Bronchial epithelial cell (primary cell): ENCODE measurements at places on chromosomes 1 and 21.

GRCh38 chr1:202058001-202058908 is 47.9 kb downstream of the ELF3 start:
- peak; percentile 75 for DNase-seq

- peak; percentile 3 for DNase-seq
These were observed 39.5 kb downstream of the TRPM2 start for GRCh38 chr21:44392916-44393315.

DNA sequence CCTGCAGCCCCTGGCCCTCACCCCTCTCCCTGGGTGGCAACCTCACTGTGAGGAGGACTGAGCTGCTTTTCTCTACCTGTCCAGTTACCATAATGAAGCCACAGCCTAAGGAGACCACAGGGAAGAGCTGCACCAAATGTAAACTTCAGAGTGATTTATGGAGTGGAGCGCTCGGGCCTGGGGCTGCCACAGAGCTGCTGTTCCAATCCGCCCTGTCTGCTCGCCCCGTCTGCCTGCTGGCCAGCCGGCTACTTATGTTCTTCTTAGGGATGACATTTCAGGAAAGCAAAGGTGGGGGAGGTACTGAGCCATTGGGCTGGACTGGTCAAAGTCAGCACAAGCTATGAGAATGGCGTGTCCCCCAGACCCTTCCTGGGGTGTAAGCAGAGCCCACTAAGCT is 17.9 kb downstream of the SYT6 start:
- DNase-seq, result no peak

GRCh38 chr1:47675721-47676120 is 237.9 kb downstream of the FOXD2 start:
- no peak for DNase-seq

GRCh38 chr1:29461115-29461739 is 224.9 kb downstream of the PTPRU start:
- DNase-seq, result no peak

- DNase-seq, result no peak
These were observed 441.7 kb downstream of the PRDM2 start for GRCh38 chr1:14141656-14142055.

- DNase-seq, result no peak
These were observed 462.7 kb upstream of the CXADR start for GRCh38 chr21:17050156-17050555.
